Tibial artery (tissue), 4 donors: ENCODE measurements at places on chromosomes 7 and 10.

- no peak for DNase-seq
Observed at GRCh38 chr7:12865593-12865992, 178.2 kb downstream of the ARL4A start.

GRCh38 chr7:37083311-37084096, 359.2 kb upstream of the AOAH start:
- peak; percentile 40 for DNase-seq

GRCh38 chr7:148883266-148884048, 634 bp downstream of the EZH2 start:
- peak; percentile 44 for DNase-seq

DNA sequence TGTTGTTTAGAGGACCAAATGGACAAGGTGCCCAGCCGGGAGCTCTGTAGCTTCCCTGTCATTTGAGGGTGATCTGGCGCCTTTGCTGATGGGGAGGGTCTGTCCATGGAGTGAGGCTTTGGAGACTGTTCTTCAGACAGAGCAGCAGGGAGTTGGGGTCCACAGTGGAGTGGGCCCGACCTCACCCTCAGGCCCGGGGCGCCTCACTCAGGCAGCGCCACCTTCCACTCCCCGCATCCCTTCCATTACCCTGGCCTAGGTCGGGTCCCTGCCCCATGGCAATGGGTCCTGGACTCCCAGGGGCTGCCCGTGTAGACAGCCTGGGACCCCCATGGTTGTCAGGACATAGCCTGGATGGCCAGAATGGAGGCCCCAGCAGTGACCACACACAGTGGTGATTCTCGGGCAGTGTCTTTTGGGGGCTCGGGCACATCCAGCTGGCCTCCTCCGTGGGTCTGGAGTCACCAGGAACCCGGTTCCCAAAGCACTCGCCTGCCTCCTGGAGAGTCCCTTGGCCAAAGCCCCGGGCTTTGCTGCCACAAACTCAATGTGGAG, 38.5 kb downstream of the TCERG1L start:
- DNase-seq: no peak

- no peak for DNase-seq
Observed at GRCh38 chr10:33257439-33258080, 76.9 kb downstream of the NRP1 start.

GRCh38 chr7:18320971-18321567, 174.5 kb upstream of the HDAC9 start:
- no peak for DNase-seq

DNA sequence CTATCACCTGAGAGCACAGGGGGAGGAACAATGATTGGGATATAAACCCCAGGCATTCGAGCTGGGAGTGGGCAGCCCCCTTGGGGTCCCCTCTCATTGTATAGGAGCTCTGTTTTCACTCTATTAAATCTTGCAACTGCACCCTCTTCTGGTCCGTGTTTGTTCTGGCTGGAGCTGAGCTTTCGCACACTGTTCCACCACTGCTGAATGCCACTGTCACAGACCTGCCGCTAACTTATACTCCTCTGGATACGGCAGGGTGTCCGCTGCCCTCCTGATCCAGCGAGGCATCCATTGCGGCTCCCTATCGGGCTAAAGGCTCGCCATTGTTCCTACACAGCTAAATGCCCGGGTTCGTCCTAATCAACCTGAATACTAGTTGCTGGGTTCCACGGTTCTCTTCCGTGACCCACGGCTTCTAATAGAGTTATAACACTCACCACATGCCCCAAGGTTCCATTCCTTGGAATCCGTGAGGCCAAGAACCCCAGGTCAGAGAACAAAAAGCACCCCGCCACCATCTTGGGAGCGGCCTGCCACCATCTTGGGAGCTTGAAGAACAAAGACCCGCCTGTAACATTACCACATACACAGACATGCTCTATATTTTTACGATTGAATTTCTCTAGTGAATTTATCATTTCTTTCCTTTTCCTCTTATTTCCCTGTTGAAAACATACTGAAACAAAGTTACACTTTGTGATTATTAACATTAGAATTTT, 9.0 kb downstream of the ZWINT start:
- no peak for DNase-seq

GRCh38 chr7:4151926-4152549, 530.1 kb upstream of the FOXK1 start:
- no peak for DNase-seq
